M059J (cell line): ENCODE measurements at places on chromosomes 2 and 18.

- no peak for DNase-seq
These were observed 1.4 kb downstream of the APLF start for GRCh38 chr2:68468801-68469200.

- DNase-seq = no peak
These were observed 82.2 kb downstream of the KLF7 start for GRCh38 chr2:207083361-207084110.

DNA sequence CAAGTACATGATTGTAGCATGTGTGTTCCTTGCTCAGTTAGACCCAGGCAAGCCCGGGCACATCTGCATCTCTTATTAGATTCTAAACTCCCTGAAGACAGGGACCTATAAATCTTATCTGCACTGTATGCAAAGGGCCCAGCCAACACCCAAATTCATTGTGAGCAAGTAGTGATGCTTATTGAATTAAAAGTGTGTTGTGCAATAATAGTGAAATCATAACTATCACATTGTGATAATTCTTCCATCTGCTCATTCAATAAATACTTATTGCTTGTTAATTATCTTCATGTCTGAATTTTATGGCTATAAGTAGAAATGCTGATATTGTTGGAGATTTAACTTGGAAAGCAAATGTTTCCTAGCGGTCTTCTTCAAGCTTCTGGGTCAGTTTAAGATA is 387.5 kb downstream of the SLC4A3 start:
- no peak for DNase-seq

DNA sequence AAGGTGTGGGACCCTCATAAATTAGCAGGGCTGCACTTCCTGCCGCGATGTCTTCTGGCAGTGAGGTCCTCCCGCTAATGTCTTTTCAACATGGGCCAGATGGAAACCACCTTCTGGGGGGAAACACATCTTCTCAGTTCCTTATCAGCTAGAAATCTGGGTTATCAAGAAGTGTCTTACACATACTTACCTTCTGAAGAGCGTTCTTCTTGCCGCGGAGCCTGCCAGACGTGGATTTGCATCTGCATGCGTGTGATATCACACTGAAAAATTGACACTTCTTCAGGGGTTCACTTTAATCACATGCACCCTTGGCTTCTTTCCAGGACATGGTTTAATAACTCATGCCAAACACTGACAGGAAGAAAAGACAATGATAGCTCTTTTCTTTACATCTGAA is 163.5 kb upstream of the SOX11 start:
- DNase-seq = no peak

DNA sequence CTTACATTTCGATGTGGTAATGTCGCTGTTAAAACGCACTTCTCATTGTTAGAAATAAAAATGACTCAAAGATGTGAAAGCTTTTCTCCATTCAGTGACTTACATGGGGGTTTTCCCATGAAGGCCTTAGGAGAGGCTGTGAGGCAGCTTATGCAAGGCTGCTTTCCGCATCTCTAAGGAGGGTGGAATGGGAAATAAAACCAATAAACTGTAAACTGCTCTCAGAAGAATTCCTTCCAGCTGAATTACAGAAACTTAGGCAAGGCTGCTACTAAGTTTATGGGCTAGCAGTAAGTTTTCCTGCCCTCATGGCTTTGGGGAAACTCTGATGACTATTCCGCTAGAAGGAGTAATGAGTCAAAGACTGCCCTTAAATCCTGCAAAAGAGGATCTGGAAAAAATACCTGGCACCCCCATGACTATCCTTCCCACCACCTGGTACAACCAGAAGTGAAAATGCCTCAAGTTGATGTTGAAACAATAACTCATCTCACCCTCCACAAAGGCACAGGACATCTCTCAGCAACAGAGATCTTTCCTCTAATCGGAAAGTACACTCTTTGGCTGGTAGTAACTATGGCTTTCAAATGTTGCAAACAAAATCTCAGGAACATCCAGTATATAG is 97.7 kb upstream of the SMAD7 start:
- DNase-seq = peak; percentile 78

DNA sequence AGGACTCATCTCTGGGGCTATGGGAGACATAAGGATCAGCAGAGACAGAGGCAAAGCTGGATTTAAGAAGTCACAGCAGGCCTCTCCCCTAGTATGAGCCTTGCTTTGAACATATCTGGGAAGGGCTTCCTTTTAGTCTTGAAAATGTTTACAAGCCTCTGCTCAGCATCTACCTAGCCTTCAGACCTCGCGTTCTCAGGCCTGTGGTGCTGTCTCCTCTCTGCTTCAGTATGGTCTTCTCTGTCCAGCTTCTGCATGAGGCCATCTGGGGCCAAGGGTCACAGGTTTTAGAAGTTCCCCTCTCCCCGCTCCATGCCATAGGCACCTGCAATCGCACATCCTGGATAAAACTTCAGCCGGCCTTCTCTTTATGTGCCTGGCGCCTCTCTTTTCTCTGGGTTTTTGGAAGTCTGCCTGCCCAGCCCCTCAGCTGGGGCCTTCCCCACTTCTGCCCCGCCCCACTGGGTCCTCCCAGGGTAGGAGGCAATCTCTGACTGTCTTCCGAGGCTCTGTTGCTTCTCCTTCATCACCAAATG is 7.1 kb downstream of the ACTG2 start:
- DNase-seq = no peak

DNA sequence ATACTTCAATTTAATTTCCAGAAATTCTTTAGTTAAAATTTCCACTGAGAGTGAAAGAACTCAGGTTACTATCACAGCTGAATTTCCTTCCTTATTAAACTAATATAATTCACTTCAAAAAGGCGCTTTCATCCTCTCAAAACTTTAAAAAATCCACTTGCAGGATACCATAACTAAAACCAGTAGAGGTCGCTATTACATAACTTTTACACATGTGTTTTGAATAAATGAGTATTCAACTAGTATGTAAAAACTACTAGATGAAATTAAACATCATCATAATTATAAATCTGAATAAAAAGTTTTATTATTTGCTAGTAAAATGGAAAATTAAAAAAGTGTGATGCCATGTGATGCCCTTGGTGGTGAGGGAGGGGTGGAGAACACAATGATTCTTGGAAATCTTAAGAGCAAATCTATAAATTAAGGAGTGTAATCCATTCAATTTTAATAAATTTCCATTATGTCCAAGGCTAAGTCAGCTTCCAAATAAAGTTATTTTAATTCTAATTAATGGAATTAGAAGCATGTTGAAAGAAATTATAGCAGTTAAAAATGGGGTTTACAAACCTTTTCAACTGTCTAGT is 61.4 kb downstream of the SOS1 start:
- DNase-seq = peak; percentile 38

DNA sequence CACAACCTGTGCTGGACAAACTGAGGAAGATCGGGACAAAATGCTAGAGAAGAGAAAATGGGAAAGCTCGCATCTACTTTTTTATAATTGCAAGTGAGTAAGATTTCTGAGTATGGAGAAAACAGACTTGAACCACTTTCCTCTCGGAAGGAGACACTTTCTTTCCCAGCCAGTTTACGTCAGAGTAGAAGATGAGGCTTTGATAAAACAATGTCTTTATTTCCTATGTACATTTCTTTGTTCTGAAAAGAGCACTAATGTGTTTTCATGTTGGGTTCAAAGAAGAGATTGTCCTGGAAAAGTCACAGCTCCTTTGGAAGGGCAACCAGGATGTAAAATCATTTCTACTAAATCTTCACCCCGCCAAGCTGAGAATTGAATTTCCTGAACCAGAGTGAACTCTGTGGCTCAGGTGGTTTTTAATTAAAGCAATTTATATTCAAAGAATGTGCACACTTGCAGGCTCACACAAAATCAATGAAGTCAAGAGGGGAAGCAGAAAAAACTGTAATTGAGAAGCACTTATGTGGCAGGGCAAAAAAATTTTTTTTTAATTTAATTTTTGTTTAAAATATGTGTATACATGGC is 23.4 kb upstream of the ITGA6 start:
- no peak for DNase-seq

GRCh38 chr18:74242438-74243096 is 49.2 kb downstream of the CYB5A start:
- DNase-seq = peak; percentile 14

DNA sequence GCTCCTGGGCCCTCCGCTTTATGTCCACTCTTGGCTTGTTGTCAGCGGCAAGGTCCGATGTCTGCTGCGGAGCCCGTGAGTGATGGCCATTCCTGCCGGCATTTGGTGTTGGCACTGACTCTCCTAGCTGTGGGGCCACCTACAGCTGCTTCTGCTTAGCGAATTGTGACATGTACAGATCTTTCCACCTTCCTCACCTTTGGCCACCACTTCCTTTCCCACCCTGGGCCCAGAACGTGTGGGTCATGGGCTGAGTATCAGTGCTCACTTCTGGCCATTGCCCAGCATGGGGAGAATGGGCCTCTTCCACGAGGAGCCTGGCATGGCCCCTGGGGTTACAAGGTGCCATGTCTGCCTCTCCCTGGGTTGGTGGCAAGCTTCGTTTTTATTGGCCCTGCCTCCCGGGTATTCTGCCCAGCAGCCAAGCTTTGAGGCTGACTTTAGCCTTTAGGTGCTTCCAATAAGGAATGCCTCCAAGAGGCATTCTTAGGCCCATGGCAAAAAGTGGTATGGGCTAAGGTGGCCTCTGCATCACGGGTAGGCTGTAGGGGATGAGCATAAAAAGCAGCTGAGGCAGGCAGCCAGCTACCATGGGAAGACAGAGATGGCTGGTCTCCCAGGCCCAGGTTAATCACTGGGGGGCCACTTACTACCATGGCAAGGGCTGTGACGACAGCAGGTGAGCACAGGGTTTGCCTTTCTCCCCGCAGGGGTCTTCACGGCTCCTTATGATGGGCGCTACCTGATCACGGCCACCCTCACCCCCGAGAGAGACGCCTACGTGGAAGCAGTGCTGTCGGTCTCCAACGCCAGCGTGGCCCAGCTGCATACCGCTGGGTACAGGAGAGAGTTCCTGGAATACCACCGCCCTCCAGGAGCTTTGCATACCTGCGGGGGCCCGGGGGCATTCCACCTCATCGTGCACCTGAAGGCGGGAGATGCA is 65.8 kb downstream of the EMILIN2 start:
- no peak for DNase-seq

- DNase-seq = no peak
These were observed 562.7 kb upstream of the ID2 start for GRCh38 chr2:8118940-8119781.

DNA sequence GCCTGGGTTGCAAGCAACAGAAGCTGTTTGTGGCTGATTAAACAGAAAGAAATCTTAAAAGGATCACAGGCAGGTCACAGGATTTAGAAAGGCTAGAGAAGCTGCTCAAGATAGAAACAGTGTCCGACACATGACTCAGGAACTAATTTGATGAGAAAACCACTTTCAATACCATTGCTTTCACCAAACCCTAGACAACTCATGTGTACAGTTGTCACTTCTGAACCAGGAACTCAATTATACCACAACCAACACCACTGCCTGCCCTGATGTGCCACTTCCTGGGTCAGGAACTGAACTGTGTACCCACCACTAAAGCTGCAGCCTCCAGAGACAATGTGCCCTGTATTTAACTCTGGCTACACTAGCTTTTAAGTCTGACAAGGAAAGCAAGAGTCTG is 56.0 kb downstream of the TMEM247 start:
- DNase-seq = no peak

GRCh38 chr2:197215748-197216360 is 94.7 kb downstream of the ANKRD44 start:
- peak; percentile 22 for DNase-seq

- DNase-seq = no peak
These were observed 3.6 kb downstream of the IAH1 start for GRCh38 chr2:9477914-9478313.

GRCh38 chr2:105445976-105446375 is 47.1 kb upstream of the FHL2 start:
- no peak for DNase-seq

- DNase-seq = peak; percentile 45
These were observed 649.4 kb upstream of the SLC8A1 start for GRCh38 chr2:41101281-41101680.

GRCh38 chr2:228017784-228018183 is 146.4 kb downstream of the DAW1 start:
- no peak for DNase-seq

DNA sequence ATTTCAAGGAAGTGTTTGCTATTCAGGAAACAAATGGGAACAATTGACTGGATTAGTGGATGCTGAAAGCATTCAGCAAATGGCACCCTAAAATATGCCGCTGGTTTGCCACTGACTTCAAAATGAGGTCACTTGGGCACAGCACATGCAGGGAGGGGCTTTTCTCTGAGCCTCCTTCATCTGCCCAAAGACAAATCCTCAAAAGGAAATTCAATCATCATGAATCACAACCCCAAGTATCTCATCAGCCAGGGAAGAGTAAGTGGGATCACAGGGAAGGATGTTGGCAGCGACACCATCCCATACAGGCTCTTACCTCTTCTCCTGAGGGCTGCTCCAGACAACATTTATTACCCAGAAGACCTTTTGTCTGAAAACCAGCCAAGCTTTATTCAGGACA is 14.4 kb upstream of the SP140L start:
- DNase-seq = peak; percentile 83

DNA sequence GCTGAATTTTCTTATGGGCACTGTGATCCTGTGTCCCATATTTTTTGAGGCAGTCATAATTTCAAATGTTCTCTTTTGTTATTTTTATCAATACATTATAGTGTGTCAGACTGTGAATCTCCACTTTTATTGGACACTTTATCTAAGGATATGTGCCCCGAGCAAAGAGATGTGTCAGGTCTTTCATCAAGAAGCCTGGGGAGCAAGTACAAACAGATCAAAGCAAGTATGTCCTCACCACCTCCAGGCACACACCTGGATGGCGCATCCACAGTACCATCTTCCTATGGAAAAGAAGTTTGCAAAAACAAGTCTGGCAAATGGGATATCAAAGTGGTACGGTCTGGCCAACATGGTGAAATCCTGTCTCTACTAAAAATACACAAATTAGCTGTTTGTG is 81.0 kb upstream of the ZNF236 start:
- DNase-seq = no peak

- DNase-seq = peak; percentile 46
These were observed 178.0 kb downstream of the ASXL3 start for GRCh38 chr18:33755931-33756560.

DNA sequence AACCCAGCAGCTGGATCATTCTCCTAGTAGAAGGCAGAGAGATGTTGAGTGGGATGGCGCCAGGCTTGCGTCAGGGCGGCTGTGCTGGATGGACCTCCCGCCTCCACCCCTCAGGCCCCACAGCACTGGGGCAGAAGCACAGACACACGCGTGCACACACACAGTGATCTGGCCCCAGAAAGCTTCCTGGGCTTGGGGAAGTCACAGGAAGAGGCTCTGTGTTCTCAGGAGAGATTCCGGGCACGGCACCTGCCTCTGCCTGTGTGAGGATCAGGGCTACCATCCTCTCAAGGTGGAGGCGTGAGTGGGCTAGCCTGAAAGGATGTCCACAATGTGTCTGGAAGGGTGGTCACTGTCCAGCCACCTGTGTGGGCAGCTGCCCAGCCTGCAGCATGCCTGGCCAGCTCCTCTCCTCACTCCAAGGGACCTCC is 229.8 kb upstream of the HS6ST1 start:
- DNase-seq = no peak
